Fibroblast of upper back skin (primary cell): ENCODE measurements at places on chromosomes 16 and 17.

- DNase-seq, result no peak
Observed at GRCh38 chr16:88867581-88868246, 1.3 kb upstream of the PABPN1L start.

- no peak for DNase-seq
Observed at GRCh38 chr16:80080287-80080851, 460.4 kb upstream of the DYNLRB2 start.

- no peak for DNase-seq
Observed at GRCh38 chr16:67526149-67526791, 2.4 kb upstream of the RIPOR1 start.

DNA sequence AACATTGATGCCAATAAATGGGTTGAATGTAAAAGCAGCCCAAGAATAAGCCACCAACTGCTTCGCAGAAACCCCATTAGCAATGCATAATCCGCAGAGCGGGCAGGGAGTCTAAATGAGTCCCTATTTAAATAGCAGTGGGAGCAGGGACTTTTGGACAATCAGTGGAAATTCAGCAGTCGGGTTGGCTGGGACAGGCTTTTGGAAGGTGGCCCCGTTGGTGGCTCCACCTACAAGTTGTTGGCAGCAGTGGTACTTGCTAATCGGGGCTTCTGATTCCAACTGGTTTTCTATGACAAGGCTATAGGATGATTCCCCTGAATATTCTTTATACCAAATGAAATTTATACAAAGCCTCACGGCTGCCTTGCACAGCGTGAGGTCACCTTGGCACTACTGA, 86.3 kb downstream of the WDR59 start:
- no peak for DNase-seq

DNA sequence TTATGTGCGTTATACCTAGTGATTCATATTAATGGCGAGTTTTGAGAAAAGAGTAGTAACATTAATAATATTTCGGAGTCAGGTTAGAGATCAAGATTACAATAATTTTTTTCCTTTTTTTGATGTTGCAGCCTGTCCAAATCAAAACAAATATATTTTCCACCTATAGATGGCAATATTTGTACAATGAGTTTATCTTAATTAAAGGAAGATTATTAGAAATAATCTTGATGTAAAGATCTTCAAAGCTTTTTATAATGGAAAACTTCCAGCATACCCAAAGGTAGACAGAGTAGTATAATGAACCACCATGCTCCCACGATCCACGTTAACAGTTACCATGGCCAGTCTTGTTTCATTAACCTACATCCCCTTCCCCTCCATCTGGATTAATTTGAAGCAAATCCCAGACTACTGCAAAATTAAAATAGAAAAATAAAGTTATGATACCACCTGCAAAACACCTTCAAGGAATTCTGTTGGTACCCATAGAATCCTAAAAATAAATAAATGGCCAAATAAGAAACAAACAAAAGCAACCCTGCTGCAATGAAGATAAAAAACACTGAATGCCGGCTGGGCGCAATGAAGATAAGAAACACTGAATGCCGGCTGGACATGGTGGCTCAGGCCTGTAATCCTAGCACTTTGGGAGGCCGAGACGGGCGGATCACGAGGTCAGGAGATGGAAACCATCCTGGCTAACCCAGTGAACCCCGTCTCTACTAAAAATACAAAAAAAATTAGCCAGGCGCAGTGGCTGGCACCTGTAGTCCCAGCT, 46.5 kb upstream of the GINS3 start:
- DNase-seq, result no peak

GRCh38 chr16:89325861-89326471, 108.5 kb downstream of the ZNF778 start:
- DNase-seq, result peak; percentile 71

DNA sequence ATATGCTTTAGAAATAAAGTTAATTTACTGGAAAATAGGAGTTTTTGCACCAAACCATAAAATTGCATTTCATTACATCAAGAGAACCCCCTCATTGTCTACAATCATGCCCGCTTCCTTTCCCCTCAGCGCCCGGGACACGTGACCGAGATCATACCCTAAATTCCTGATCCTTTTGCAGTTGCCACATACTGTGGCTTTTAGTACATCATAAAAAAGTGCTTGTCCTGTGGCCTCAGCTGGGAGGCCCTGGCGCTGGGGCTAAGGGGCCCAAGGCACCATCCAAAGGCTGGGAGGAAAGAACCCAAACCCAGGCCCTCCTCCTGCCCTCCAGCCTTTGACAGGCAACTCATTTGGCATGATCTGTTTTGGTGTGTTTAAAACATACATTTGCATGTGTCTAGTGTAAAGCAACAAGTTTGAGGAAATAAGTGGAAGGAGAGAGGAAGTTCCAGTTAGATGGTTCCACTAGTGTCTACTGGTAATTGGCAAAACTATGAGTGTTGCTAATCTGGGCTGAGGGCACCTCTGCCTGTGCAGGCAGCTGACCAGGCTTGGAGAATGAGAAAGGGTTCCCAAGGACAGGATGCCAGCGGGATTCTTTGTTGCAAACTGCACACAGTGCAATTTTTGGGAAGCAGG, 6.0 kb downstream of the CDK5R1 start:
- DNase-seq, result no peak

- DNase-seq, result no peak
Observed at GRCh38 chr16:87555647-87556046, 46.7 kb upstream of the JPH3 start.

DNA sequence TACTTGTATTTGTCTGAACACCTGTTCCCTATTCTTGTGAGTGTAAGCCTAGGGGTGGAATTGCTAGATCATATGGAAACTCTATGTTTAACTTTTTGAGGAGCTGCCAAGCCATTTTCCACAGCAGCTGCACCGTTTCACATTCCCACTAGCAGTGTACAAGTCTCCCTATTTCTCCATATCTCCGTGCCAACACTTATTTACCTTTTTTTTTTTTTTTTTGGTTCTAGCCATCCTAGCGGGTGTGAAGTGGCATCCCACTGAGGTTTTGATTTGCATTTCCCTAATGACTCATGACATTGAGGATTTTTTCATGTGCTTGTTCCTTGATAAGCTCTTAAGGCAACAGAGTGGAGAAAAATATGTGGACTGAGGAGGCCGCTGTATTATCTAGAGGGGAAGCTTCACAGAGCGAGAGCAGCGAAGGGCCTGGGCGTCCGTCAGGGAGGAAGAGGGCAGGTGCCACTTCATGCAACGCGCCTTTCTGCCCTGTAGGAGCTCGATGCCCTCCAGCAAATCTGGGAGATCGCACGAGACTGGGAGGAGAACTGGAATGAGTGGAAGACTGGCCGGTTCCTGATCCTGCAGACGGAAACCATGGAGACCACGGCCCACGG, 50.0 kb downstream of the DNAH2 start:
- no peak for DNase-seq

DNA sequence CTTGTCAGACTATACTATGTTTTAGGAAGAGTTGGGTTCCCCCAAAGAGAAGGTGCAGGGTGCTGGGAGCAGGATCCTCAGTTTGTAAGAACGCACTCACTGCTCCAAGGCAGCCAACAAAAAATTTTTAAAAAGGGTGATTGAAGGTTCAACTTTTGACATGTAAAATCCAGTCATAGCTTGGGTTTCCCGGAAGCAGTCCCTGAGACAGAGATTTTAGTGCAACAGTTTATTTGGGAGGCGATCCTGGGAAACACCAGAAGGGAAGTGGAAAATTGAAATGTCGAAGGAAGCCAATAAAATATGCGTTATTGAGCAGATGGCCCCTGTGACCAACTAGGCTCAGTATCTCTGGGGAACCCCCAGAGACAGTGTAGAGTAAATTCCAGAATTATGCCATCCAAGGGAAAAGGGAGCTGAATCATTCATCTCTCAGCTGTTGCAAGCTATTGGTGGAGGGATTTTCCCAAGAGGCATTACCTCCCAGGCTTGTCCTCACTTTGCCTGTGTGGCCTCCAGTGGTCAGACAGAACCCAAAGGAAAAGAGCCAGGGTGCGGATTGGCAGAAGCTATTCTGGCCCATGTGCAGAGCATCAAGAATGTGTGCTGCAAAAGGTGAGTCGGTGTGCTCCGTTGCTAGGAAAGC, 72.9 kb downstream of the HS3ST3B1 start:
- DNase-seq, result peak; percentile 36

DNA sequence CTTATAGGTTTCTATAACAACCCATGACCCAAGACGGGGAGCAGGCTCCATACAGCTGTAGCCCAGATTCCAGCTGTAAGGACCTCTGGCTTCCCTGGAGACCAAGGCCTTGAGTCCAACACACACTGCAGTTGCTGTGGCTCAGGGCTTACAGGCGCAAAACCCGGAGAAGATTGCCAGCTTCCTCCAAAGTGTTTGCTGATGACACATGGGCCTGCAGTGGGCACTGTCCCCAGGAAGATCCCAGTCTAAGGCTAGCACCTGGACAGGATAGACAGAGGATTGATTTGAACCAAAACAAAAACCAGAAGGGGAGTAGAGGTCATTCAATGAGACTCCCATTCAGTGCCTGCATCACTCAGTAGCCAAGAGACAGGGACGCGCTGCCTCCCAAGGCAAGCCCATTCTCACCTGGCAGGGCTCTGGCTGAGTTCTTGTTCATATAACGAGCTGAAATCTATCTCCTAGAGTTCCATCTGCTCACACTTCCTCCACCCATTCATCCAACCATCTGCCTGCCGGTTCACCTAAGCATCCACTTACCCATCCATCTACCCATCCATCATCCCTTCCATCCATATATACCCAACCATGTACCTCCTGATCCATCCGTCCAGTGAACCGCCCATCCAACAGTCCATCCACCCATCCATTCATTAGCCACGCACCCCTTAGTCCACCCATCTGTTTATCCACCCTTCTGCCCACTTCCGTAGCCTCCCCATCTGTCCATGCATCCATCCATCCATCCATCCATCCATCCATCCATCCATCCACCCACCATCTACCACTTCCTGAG, 10.2 kb downstream of the RAB11FIP4 start:
- DNase-seq, result no peak

DNA sequence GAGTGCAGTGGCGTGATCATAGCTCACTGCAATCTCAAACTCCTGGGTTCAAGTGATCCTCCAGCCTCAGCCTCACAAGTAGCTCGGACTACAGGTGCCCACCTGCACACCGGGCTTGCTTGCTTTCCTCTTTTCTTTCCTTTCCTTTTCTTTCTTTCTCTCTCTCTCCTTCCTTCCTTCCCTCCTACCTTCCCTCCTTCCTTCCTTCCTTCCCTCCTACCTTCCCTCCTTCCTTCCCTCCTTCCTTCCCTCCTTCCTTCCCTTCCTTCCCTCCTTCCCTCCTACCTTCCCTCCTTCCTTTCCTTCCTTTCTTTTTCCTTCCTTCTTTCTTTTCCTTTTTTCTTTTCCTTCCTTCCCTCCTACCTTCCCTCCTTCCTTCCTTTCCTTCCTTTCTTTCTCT, 225.5 kb downstream of the MRTFB start:
- DNase-seq, result no peak

- peak; percentile 60 for DNase-seq
Observed at GRCh38 chr16:20918486-20919239, 18.1 kb downstream of the LYRM1 start.

DNA sequence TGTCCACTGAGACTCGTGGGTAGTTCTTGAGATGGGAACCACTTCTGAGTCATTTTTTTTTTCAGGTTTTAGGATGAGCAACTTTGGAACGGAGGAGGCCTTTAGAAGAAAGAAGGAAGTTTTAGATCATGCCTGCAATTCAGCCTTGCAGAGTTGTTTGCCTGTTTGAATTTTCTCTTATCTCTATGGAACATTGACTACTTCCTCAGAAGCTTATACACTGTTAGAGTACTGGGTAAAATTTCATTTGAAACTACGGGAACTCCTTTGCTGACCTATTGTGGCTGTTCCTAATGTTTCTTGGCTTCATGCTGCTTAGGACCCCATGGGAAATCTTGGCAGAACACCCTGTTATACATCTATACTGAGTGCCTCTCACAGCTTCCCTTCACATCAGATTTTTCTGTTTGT, 70.8 kb downstream of the MAP2K6 start:
- no peak for DNase-seq

DNA sequence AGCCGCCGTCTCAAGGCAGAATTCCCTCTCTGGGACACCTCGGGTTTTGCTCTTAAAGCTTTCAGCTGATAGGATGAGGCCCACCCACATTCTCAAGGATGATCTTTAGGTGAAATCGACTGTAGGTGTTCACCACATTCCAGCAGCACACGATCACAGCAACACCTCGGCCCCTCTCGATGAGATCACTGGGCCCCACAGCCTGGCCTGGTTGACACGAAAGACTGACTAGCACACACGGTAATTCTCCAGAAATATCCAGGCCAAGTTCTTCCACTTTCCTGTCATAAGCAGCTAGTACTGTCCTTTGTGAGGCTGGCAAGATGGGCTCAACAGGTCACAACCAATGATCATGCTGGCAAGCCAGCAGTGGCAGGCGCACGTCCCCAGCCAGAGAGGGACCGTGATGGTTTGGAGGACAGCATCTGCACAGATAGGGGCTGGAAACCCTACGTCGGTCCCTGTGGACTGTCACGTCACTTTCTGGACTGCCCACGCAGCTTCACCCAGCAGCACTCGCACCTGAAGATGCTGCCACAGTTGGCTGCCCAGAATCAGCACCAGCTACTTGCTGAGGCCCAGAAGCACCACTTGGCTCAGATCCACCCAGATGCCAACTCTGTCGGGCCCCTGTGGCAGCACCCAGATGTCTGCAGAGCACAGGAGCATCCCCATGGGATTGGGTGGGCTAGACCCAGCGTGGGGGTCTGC, 17.4 kb downstream of the TMC6 start:
- no peak for DNase-seq

GRCh38 chr17:42598905-42599304, 10.3 kb downstream of the RETREG3 start:
- no peak for DNase-seq
